ENCODE measurements at places on chromosomes 1 and 21.

GRCh38 chr1:239841631-239842030 is 250.1 kb upstream of the FMN2 start:
- DNase-seq = no peak

DNA sequence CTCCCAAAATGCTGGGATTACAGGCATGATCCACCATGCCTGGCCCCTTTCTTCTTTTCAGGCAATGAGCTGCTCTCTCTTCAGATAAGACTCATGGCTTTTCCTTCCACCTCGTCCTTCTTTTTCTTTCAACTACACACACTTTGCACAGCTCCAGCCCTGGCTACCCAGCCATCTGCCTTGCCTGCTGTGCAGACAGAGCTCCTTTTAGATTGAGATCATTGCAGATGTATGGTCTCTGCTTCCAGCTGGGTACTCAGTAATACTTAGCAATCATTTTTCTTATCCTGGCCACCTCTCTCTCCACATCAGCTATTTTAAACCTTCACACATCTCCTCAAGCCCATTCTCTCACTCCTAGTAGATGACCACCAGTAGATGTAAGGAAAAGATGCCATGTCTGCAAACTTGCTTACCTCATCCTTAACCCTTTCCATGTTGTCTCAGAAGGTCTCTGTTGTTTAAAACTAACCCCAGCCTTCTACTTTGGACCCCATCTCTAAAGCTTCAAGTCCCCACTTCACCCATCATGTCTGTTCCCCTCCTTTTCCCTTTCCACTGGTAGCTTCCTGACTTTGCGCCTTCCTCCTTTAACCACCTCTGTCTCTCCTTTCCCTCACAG is 7.3 kb downstream of the RAB4A start:
- DNase-seq = no peak

- no peak for DNase-seq
Measured at GRCh38 chr21:44368711-44369446, 15.5 kb downstream of the TRPM2 start.

DNA sequence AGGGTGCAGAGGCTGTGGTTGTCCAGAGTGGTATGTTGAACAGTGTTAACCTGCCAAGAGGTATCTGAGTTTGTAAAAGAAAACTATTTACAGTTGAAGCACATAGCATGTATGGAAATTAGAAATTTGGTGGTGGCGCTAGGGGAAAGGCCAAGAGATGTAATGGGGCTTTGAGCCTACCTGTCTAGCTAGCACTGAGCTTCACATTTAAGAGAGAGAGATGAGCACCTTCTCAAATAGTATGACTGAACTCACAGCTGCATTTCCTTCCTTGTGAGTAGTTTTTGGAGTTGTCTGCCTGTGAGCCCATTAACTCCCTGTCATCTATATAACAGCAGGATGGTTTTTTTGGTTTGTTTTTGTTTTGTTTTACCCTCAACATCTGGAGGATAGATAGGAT is 4.0 kb downstream of the CLIC4 start:
- no peak for DNase-seq

GRCh38 chr1:168390271-168390670 is 109.6 kb downstream of the TBX19 start:
- DNase-seq = no peak
